ENCODE measurements at places on chromosomes 13 and 19.
A peak's percentile ranks its signal among the peaks of the same experiment; 100 is the strongest.

DNA sequence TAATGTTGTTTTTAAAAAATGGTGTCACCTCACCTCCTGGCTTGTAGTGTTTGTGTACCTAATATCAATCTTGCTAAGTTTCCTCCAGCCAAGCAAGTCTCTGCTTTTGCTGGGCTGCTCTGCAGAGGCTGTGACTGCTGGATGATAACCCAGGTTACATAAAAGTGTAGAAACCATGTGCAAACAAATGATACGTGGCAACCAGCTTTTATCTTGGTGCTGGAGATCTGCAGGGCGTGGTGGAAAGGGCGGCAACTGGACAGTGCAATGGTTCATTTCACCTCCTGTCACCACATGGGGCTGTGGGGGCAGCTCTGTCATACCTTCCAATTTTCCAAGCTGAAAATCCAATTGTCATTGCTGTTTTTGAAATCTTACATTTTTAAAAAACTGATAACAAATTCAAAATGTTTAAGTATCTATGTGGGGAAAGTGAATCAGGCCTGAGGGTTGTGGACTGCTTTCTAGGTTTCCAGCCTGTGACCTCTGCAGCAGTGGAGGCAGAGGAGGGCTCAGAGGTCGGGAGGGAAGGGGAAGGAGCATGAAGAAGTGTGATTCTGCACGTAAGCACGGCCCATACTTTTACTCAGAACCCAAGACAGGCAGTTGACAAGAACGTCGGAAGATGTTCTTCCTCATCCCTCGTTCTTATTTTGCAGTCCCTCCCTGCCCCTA, 9.7 kb downstream of the GPR42 start:
- peak; percentile 33 for DNase-seq

- no peak for DNase-seq
Measured at GRCh38 chr19:33196446-33197193, 2.5 kb downstream of the LRP3 start.

DNA sequence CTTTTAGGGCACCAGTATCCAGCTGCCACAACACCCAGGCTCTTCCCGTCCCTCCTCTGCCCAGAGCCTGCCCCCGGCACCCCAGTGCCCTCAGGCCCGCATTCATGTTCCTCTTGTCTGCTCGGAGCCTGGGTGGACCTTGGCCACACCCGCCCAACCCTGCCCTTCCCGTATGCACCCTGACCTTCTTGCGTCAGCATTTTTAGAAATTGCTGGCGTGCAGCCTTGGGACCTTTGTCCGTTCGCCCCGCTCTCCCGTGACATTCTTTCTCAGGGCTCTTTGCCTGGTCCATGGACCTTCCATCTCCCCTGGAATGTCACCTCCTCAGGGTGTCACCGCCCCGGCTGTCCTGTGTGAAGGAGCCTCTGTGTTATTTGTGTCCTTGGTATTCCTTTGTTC, 7.6 kb downstream of the NUCB1 start:
- DNase-seq = no peak

GRCh38 chr19:33477781-33478180, 43.8 kb downstream of the PEPD start:
- DNase-seq = no peak

DNA sequence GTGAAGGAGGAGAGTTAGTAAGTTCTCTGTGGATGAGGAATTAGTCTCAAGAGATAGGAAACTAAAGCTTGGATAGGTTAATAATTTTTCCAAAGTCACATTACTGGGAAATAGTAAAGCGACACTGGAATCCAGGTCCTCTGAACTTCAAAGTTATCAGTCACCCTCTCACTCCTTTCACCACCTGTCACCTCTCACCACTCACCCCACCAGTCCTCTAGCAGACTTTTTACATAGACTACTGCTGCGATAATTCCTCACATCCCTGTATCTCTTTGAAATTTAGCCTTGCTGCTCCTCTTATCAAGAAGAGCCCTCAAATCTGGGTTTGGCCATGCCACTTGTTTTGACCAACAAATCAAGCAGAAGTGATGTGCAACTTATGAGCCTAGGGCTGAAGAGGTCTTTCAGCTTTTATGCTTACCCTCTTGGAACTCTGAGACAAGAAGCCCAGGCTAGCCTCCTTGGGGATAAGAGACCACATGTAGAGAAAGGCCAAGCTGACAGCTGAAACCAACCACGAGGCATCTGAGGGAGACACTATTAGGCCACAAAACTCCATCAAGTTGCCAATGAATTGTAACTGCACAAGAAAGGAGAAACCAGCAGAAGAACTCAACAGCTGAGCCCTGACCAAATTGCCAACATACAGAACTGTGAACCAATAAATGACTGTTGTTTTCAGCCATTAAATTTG, 41.2 kb downstream of the STARD13 start:
- DNase-seq = no peak

GRCh38 chr19:29040292-29040691, 172.7 kb downstream of the UQCRFS1 start:
- no peak for DNase-seq

DNA sequence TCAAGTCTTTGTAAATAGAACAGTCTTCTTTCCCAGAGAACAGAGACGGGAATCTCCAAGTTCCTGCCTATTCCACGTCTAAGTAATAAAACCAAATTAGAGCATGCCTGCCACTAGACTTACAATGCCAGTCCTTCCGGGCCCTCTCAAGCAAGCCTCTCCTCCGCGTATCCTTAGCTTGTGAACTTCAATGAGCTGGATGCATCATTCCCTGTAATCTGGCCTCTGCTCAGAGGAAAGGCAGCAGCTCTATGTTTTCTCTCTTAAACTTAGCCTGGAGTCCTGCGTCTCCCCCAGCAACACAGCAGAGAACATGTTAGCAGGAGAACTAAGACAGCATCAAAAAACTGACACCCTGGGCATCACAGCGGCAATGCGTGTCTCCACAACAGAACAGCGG, 8.2 kb downstream of the NALCN start:
- DNase-seq = no peak

GRCh38 chr13:55345224-55345623, 1795.5 kb upstream of the PRR20A start:
- no peak for DNase-seq

DNA sequence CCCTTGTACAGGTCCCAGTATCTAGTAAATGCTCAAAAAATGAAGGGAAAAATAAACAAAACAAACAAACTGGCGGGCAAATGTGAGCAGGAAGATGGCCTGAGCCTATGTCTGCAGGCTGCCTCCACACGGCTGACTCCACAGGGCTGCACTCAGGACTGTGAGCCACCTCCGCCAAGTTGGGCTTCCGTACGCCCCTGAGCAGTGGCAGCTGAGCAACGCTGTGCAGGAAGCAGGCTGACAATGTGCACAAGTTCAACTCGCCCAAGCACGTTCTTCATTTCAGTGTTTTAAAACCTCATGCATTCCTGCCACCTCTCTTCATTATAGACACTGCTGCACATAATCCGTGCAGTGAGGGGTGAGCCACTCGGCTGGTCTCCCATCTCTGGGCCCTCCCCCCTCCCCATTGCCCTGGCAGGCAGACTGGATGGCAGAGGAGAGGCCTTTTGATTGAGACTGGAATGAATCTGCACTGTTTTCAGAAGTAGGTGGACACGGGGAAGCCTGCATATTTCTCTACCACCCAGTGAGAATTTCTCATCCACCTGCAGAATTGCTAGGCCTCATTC, 915.3 kb downstream of the UQCRFS1 start:
- no peak for DNase-seq

DNA sequence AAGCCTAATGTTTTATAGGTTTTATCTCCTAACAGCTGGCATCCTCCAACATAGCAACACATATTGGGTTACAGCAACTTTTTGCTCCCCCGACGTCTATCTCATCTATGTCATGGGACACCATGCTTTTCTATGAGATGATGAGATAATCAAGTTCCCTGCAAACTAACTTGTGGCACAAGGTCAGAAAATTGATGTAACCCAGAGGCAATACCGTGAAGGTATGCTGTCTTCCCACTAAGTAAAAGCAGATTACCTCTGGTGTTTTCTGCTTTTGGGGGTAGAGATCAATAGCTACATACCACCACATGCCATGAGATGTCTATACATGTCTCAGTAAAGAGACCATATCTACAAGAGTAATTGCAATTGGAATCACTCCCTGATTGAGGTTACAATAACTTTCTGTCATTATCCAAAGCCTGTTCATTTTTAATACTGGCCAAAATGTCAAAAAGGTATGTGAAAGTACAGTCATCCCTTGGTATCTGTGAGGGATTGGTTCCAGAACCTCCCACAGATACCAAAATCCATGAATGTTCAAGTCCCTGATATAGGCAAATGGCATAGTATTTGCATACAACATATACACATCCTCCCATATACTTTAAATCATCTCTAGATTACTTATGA, 131.3 kb downstream of the CYSLTR2 start:
- DNase-seq = no peak

DNA sequence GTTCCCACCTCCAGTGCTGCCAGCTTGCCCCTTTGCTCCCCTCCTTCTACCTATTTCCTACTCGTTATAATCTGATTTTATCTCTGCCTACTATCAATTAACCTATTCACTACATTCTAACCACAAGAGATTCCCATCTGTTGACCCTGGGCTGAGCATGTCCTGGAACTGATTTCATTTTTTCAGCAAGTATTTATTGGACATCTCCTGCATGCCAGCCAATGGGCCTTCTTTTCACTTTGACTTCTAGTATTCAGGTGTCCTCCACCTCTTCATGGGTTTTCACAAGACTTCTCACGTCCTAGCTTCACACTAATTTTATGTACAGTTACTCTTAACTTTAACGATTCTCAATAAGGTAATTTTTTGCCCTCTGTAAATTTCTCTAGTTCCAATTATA, 282.7 kb upstream of the KLHL1 start:
- DNase-seq = no peak

GRCh38 chr13:33123066-33123859, 107.0 kb downstream of the KL start:
- peak; percentile 15 for DNase-seq
